ENCODE measurements at places on chromosomes 5 and 9.

DNA sequence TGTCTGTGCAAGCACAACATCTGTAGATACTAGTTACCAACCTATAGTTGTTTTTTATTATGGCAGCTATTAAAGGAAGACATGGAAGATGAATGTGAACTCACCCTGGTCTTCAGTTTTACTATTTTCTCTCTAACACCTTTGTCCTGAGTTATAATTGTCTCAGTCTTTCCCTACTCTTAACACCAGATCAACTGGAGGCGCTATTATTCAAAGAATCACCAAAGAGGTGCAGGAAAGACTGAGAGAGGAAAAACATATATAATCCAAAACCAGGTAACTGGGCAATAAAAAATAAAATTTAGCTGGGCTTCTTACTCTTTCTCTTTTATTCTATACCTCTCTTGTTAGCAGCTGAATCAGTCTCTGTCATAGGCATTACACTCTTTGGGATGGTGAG, 134.2 kb upstream of the C6 start:
- no peak for DNase-seq

DNA sequence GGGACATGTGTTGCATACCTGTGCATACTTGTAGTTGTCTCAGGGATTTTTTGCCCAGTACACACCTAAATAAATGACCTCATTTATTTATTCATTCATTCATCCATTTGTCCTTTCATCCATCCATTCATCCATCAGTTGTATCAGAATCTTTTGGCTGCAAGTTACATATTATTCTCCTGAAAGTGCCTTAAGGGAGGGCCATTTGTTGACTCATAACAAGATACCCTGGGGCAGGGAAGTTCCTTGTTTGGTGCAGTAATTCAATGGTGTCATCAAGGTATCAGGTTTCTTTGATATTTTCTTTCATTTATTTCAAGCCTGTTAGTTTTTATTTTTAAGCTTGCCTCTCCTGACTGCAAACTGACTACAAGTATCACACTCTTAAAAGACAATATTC, 597.9 kb upstream of the TLE4 start:
- DNase-seq, result peak; percentile 28

- DNase-seq, result no peak
Observed at GRCh38 chr9:98660541-98660940, 48.2 kb downstream of the GABBR2 start.

DNA sequence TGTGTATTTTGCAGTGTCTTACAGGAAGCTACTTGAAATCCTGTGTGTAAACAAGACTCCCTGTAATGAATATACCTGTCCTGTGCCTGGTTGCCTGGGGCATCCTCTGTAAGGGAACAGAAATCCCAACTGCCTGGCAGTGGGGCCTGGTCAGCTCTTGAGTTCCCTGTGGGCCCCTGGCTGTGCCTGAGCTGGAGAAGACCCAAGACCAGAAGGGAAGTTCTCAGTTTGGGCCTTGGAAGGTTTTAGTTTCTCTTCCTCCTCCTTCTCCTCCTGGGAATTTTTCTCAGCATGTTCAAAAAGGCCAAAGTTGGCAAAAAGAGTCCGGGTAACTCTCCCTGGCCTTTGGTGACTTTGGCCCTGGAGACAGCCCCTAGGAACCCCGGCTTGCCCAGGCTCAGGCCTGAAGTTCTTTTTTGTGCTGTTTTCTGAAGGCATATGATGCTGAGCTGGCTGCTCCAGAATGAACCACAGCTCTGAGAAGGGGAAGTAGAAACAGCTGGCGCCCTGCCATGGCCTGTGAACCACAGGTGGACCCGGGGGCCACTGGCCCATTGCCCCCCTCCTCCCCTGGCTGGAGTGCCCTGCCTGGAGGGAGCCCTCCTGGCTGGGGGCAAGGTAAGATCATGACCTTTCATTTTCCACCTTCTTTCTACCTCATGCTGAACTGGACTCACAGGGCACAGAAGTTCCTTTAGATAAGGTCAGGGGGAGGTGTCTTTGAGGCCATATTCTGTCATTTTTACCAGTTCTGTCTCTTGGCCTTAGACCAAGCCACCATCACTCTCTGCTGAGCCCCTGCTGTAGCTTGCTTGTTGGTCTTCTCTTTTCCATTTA, 5.8 kb downstream of the TMEM268 start:
- DNase-seq, result no peak

DNA sequence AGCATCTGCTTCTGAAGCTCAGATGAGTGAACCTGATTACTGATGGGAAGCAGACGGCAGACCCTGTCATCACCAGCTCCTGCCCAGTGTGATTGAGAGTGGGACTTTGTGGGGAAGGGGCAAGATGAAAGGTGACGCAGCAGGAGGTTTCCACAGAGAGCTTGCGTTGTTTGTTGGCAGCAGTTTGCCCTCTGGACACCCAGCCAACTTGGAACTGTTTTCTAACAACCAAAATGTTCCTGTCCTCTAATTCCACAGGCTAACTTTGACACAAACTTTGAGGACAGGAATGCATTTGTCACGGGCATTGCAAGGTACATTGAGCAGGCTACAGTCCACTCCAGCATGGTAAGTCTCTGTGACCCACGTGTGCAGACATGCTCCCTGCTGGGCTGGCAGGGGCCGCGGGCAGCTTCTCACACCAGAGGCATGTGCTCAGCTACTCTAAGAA, 20.9 kb downstream of the CYFIP2 start:
- no peak for DNase-seq

- no peak for DNase-seq
Observed at GRCh38 chr9:13606586-13606985, 327.1 kb upstream of the MPDZ start.

DNA sequence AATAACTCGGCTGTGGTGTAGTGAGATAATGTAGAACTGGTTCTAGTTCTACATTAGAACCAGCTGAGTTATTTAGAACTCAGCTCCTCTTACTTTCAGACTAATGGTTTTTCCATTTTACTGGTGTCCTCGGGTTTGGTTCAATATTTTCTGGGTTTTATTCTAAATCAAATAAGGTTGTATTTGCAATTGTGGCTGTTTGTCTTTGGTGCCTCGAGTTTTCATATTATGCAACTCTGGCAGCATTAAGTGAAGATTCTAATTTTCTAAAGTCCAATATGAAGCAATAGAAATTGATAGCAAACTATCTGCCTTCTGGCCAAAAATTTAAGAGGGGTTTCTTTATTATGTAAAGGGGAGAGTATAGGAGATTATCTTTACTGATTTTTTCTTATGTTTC, 19.0 kb downstream of the C6 start:
- DNase-seq, result no peak

- no peak for DNase-seq
Observed at GRCh38 chr5:113223831-113224604, 210.8 kb downstream of the TSSK1B start.

- no peak for DNase-seq
Observed at GRCh38 chr5:172167895-172168294, 20.1 kb downstream of the STK10 start.

GRCh38 chr5:33843579-33843978, 48.2 kb downstream of the ADAMTS12 start:
- no peak for DNase-seq

DNA sequence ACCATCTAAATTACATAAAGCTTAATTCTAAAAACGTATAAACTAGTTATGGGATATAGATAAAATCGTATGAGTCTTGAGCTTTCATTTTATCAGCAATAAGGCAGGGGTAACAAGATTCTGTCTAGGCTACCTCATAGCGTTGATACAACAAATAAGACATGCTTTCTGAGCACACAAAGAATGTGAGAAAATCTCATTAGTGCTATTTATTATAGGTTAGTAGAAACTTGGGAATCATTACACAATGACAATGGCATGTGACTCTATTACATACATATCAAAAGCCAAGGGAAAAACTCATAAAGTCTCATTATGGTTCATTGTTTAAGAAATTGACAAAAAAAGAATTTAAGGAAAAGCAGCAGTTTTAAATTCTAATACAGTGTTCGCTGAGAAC, 448.6 kb downstream of the PLK2 start:
- DNase-seq, result no peak

- DNase-seq, result no peak
Observed at GRCh38 chr5:3393920-3394597, 201.6 kb upstream of the IRX1 start.

DNA sequence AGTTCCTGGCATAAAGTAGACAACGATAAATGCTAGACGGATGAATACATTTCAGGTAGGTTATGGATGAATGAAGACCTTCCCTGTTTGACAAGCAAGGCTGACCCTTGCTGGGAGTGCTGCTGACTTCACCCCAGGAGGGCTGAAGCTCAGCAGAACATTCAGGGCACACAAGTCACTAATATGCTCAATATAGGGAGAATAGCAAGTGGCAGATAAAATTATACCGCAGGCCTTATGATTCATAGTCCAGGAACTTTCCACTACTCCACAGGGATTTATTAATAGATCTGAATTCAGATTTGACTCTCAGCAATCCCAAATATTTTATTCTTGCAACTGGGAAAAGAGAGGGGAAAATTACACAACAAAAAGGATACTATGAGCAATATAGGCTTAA, 38.2 kb upstream of the GRAMD2B start:
- no peak for DNase-seq

DNA sequence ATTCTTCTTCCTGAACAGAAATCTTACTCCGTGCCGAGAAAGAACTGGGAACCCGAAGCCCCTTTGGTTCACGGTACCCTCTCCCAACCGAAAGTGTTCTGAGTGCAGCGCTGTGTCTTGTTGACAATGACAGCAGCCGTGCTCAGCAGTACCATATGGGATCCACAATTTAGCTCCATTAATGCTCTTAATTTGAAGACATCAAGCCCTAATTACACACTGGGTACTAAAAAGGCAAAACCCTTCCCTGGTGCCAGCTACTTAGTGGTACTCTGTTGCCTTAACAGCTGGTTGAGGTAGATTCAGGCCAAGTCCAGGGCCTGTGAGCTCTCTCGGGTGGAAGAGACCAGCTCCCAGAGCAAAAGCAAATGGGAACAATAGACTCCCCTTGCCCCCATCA, 24.5 kb downstream of the DDX31 start:
- no peak for DNase-seq

GRCh38 chr5:154653764-154654485, 101.3 kb upstream of the LARP1 start:
- DNase-seq, result no peak

DNA sequence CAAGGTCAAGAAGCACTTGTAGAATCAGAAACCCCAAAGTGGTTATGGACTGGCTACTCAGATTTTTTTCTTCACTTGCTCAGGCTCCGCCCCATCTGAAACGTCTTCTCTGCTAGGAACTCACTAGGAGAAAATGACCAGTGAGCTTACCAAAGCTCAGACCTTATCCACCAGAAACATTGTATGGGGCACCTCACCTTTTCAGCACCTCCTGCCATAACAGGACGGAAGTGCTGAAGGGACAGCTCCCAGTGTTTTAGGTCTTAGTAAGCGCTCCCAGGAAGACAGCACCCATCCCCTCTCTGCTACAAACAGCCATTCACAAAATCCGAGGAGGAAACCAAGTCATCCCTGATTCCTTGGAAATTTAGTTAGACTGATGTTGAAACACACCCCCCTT, 1.2 kb upstream of the GABRA1 start:
- peak; percentile 0 for DNase-seq

DNA sequence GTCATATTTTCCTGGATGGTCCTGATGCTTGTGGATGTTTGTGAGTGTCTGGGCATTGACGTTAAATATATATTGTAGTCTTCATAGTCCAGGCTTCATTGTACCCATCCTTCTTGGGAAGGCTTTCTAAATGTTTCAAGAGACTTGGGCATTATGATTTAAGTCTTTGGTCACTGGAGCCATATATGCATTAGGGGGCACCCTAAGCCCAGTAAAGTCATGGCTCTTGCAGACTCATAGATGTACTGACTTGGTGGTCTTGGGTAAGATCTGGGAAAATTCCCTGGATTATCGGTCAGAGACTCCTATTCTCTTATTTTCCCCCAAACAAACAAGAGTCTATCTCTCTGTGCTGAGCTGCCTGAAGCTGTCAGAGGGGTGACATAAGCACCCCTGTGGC, 271.1 kb downstream of the TRIM36 start:
- no peak for DNase-seq

DNA sequence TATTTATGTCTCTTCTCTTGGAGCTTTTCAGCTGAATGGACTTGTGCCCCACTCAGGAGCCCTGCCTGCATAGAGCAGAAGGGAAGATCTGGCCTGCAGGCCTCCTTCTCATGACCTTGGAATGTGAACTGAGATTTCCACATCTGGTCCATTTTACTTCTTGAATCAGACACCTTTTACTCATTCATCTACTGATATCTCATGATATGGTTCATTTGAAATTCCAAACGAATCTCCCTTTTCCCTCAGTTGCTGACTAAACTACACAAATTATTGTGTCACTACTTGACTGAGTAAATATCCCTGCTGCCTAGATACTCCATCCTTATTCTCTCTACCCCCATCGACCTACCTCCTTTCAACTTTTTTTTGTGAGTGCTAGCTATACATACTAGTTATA, 138.7 kb downstream of the PLCXD3 start:
- DNase-seq, result no peak

DNA sequence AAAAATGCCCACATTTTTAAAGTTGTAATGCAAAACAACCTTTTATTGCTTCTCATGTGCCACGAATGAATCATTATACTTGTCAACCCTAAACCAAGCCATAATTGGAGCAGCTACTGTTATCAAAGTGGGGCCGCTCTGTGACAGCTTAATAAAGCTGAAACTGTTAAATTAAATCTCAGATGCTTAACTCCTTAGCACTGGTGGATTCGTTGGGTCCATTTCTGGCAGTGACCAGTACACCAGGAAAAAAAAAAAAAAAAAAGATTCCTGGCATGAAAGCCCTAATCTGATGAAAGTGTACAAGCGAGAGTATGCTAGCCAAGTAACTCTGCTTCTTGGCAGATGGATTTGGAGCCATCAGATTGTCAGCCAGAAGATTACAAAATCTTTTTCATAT, 164.8 kb downstream of the ZSWIM6 start:
- no peak for DNase-seq

DNA sequence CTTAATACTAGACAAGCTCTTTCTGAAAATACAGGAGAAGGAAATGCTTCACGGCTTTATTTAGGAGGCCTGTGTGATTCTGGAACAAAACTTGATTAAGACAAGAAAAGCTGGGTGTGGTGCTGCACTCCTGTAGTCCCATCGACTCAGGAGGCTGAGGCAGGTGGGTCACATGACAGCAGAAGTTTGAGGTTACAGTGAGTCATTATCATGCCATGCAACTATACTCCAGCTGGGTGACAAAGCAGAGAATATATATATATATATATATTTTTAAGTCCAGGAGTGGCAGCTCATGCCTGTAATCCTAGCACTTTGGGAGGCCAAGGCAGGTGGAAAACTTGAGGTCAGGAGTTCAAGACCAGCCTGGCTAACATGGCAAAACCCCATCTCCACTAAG, 33.1 kb upstream of the SPIN1 start:
- DNase-seq, result no peak

- no peak for DNase-seq
Observed at GRCh38 chr9:21968331-21969010, 25.7 kb downstream of the CDKN2A start.

GRCh38 chr5:26645659-26646058, 392.7 kb downstream of the CDH9 start:
- DNase-seq, result no peak

GRCh38 chr5:10627160-10627701, 63.4 kb downstream of the ANKRD33B start:
- DNase-seq, result no peak

- DNase-seq, result no peak
Observed at GRCh38 chr5:27015758-27016157, 22.6 kb downstream of the CDH9 start.

GRCh38 chr9:133609311-133610098, at the start of gene FAM163B:
Gene FAM163B (minus strand): TSS chr9:133609389. CDS start chr9:133580223, 29,166 bp downstream.
- DNase-seq, result peak; percentile 18
